ENCODE measurements at places on chromosomes 2 and 18.

DNA sequence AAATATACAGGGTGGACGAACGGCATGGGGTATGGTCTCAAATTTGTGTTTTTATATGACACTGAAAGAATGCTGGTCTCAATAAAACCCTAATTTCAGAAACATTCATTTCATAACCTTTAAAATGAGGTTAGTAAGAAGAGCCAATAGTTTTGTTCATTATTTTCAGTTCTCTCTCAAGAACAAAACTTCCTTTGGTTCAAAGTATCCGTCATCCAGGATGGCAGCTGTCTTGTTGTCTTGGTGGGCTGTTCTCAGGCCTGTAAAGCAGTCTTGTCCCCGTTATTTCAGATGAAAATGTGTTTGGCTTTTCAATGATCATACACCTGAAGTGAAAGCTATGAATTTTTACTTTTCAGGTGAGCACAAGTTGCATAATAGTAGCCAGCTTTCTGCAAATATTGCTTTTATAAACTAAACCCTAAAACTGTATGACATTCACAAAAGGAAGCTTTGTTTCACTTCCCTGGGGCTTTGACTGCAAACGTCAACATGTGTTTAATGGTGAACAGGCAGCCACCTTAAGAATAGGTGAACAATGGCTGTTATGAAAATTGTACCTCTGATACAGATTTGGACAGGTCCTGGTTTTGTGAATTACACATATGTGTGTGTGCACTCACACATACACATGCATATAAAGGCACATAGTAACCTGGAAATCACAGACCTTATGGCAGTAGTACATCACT is 2.6 kb downstream of the IL18RAP start:
- DNase-seq = no peak

DNA sequence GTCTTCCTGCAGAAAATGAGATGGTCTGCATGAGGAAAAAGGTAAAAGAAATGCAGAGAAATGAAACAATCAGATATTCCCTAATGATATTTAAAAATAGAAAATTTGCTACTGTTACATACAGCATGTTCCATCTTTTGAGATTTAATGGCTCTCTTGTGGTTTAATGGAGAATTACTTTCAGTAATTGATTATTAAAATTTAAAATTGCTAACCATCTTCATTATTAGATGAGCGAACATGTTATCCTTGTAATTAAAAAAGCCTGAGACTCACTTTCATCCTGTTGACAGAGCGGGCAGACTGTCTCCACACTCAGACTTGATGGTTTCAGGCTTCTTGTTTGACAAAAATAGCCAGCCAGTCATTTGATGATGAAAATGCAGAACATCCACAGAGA is 171.0 kb downstream of the GRB14 start:
- DNase-seq = no peak

DNA sequence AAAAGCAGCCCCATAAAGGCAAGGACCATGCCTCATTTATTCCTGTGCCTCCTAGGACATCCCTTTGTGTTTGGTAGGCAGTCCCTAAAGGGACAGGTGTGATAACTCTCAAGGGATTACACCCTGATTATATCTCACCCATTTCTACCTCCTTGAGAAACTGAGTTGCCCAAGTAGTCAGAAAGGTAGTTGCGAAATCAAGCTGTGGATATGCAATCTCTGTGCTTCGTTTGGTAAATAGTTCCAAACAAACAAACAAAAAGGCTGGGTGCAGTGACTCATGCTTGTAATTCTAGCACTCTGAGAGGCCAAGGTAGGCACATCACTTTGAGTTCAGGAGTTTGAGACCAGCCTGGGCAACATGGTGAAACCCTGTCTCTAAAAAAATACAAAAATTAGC is 100.2 kb upstream of the ARL5A start:
- no peak for DNase-seq

DNA sequence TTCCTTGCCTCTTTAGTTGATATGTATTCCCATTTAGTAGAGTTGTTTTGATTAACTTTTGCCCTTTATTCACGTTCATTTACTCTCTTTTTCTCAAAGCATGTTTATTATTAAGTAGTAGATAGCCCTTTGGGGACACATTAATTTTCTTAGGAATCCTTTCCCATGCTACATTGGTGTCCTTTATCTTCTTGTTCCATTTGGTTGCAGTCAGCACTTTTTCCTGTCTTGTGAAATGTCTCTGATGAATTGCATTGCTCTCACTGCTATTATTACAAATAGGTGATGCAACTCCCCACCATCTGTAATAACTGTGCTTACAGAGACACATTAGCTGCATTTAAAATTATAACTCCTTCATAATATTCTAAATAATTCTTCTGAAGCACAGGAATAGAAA is 428.5 kb upstream of the CNTNAP5 start:
- no peak for DNase-seq

DNA sequence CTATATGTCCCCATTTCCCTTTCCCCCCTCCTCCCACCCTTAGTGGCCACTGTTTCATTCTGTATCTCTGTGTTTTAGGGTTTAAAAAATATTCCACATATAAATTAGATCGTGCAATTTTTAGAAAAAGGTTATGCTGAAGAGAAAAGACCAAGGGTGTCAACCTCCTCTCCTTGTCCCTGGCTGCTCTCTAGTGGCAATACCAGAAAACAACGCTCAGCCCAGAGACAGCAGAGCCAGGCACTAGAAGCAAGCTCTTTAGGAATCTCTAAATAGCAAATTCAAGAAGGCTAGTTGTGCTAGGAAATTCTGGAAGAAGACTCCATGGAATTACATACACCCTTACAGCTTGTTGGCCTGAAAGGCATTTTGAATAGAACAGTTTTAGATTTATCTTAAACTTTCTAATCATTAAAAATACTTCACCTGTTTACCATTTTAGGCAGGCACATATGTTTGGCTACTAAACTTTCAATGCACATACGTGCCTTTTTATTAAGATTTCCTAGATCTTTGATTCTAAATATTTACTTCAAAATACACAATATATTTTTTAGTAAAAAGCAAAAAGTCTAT is 35.1 kb upstream of the RASGRP3 start:
- DNase-seq = peak; percentile 12

- no peak for DNase-seq
Observed at GRCh38 chr2:146623771-146624170, 1221.1 kb upstream of the ACVR2A start.

DNA sequence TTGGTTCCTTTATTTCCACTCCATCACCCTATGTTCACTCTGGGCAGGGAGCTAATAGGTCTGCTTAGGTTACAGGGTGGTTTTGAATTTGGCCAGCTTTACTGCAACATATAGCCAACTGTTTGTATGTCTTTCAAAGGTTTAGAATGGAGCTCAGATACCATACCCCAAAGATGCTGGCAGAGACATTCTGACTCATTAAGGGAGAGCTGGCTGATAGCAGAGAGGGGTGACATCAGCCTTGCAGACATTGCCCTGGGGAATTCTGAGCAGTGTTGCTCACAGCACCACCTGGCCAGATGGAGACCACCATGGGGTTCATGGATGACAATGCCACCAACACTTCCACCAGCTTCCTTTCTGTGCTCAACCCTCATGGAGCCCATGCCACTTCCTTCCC is 2.1 kb downstream of the PROKR1 start:
- no peak for DNase-seq

DNA sequence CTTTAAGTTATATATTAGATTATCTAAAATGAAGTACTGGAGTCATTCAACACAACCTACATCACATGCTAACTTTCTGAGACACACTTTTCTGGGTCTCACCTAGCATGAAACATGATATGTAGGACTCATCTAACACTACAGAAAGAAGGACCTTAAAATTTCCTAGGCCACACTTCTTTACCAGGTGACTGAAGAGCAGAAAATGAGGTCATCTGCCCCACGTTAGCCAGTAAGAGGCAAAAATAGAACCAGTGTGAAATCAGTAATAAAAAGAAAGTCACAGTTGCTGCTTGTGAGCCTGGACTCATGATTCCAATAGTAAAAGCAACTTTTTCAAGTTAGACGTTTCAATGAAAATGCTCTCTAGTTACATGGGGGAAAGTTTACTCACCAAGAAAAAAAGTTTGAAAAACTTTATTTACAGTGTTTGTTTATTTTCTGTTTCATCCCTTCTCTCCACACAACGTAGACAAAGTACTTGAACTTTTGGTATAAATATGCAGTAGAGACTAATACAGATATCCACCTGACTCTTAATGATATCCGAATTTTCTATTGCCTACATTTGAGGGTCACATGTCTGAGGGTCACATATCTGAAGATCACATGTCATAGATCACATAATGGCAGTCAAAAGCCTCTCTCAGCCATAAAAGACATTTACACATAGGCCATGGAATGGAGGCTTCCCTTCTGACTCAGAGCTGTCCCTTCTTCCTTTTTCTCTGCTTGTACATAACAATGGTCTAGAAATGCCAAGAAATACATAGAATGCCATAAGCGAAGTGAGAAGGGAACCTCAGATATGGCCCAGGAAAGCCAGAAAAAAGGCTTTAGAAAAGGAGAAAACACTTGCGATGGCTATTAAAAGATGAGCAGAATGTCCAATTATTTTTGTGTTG is 362.9 kb downstream of the ZEB2 start:
- DNase-seq = no peak

GRCh38 chr2:202221873-202222272 is 16.5 kb downstream of the SUMO1 start:
- no peak for DNase-seq

DNA sequence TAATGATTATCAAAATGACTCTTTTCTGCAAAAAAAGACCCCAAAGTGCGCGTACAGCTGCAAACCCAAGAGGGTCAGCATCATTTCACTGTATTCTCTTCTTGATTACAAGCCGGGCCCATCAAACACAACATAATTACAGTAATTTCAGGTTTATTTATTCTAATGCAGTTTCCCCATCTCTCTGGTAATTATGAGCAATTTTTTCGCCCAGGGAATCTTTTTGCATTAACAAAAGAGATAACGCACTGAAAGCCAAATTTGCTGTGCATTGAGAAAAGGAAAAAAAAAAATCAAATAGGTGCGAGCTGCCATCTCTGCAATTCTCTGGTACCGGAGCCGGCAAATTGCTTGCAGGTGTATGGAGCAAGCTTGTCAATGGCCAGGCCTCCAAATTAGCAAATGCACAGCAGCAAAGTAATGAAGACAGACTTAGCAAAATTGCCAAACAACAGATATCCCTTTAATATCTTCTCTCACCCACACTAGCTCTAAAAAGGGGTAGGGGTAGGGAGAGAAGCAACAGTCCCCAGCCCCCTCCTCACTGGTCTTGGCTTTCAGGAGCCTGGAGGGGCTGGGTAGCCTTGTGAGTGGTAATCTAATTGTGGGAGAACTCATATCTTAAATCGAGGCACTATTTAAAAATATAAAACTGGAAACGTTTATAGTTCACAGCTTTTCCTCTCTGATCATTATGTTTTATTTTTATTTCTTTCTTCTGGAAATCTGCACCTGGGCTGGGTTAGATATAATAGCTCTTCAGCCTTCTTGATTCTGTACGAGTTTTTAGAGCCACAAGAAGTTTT is 6.7 kb downstream of the DLX1 start:
- DNase-seq = no peak

DNA sequence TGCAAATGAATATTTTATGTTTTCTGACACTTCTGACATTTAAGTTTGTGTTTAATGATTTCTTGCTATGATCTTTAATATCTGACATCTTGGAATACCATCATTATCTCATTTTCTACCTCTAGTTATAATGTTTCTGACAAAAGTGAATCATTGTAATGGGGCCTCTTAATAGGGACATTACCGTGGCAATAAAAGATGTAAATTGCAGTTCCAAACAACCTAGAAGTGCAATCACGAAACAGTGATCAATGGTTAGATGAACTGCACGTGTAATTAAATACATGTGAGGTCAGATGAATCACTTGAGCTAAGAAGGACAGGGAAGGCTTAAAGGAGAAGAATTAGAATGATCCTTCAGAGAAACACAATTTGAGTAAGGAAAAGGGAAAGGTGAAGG is 1078.3 kb downstream of the DPP10 start:
- DNase-seq = no peak

DNA sequence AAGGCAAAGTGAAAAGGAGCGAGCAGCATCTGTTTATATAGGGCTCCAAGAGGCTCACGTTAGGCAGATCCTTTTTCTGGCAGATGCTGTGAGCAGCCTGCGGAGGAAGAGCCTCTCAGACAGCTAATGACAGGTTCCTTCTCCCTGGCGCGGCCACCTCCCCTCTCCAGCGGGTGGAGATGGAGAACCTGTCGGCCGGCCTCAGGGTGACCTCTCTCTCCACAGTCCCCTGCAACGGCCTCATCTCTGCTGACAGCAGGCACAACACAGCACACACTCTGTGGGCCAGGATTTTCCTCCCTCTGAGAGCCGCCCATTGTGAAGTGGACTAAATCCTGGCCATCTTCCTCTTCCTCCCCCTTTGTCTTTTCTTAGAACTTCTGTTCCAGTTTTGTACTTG is 119.8 kb downstream of the PRKCE start:
- no peak for DNase-seq
